ENCODE measurements at places on chromosomes 13 and 19. TPM values are rescaled to one million over a fixed set of nuclear protein-coding genes. Genes with fewer than 3 reads are reported as not detected.

DNA sequence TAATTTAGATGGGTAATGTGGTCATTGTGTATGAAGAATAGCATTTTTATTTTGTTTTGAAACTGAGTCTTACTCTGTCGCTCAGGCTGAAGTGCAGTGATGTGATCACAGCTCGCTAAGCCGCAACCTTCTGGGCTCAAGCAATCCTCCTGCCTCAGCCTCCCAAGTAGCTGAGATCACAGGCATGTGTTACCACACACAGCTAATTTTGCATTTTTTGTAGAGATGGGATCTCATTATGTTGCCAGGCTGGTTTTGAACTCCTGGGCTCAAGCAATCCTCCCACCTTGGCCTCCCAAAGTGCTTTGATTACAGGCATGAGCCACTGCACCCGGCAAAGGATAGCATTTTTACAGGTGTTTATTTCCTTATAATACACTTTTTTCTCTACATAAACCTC is 36.6 kb downstream of the SERTM1 start:
- no peak for DNase-seq

DNA sequence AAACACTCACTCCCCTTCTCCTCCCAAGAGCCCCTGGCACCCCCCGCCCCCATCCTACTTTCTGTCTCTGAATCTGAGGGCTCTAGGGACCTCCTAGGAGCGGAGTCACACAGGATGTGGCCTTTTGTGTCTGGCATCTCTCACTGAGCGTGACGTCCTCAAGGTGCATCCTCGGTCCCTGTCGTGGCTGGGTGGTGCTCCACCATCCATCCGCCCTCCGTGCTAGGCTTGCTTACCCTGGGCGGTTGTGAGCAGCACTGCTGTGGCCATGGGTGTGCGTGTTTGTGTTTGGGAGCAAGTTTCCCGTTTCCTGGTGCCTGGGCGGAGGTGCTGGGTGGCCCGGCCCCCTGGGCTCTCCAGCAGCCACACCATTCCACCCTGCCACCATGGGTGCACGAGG is 12.2 kb downstream of the PLEKHJ1 start:
- no peak for DNase-seq

DNA sequence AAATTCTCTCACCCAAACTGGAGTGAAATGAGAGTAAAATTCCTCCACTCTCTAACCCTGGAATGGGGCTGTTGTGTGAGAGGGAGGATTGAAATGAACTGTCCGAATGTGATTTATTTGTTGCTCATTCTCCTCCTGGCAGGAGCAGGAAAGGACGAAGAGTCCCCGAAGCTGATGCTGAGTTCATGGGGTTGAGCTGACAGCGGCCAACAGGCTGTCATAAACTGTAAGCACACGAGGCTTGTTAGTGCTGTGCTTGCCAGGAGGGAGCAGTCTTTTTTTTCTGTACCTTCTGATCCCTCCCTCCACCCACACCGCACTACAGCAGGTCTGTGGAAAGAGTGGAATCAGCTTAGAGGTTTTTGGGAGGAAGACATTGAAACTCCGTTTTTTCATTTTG is 33.1 kb upstream of the ZNF331 start:
- DNase-seq: no peak

HCN2 gene
- 0.37 TPM for total RNA-seq
